Stimulated activated CD8-positive, alpha-beta memory T cell treated with anti-CD3 and anti-CD28 coated beads, Interleukin-12 subunit alpha, Interleukin-12 subunit beta, amount 100 ng/mL, for 1 hour (primary cell): ENCODE measurements at places on chromosomes 3 and 15.

- DNase-seq: no peak
Observed at GRCh38 chr3:13372656-13373055, 47.5 kb downstream of the NUP210 start.

GRCh38 chr3:174191380-174191779 lies 667.8 kb upstream of the NAALADL2 start:
- no peak for DNase-seq

- no peak for DNase-seq
Observed at GRCh38 chr3:12454076-12454815, 30.0 kb upstream of the TSEN2 start.

DNA sequence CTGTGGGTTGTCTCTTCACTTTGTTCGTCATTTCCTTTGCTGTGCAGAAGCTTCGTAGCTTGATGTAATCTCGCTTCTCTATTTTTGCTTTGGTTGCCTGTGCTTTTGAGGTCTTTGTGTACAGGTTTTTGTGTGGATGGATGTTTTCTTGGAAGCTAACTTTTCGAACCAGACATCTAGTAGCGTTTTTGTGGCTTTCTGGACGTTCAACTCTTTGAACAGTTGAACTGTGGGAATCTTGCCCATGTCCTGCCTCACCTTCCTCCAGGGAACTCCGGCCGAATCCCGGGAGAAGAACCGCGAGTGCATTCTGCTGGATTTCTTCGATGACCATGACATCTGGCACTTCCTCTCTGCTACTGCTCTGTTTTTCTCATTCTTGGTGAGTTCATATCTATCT lies 70.6 kb downstream of the USF3 start:
- DNase-seq: no peak

DNA sequence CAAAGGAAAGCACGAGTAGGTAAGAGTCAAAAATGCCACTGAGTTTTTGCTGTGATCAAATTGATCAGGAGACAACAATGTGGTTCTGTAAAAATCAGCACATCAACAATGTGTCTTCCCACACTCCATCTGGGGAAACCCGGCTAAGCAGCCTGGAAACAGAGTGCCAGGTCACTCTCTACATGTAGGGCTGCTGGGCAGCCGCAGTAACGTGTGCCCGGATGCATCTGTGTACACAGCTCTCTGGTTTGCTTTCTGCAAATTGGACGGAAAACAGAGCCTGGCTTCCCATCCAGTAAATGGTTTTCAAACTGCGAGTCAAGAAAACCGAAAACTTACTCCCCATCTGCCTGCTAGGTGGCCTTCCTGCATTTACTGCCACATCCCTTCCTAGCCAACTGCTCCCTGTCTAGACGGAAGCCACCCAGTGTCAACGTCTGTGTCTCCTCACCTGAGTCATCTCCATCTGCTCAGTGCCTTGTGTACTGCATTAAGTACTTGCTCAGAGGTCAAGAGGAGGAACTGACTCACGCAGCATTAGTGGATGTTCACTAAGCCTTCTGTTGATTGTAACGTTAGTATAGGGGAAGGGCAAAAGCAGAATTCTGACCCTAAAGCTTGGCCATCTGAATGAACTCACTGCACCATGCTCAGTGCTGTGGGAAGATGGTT lies 124.1 kb downstream of the TJP1 start:
- DNase-seq: no peak

DNA sequence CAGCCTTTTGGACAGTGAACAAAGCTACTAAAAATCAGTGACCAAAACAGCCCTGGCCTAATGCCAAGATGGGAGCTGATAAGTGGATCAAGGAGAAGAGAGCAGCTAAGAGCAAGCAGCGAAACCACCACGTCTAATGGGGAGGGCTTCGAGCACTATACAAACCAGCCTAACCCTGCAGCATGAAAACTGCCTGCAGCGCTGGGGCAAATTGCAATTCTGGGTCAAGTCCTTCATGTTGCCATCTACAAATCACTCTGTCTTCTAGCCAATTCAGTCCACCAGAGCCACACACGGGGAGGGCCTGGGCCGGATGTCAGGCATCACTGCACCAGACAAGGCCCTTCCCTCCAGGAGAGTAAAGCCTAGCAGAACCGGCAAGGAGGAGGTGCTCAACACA lies 30.5 kb upstream of the SPATA12 start:
- DNase-seq: no peak
